GOT3 (cell line): ENCODE measurements at places on chromosomes 11 and 22.

GRCh38 chr11:65418431-65418680 lies 4.2 kb upstream of the NEAT1 start:
- no peak for DNase-seq

DNA sequence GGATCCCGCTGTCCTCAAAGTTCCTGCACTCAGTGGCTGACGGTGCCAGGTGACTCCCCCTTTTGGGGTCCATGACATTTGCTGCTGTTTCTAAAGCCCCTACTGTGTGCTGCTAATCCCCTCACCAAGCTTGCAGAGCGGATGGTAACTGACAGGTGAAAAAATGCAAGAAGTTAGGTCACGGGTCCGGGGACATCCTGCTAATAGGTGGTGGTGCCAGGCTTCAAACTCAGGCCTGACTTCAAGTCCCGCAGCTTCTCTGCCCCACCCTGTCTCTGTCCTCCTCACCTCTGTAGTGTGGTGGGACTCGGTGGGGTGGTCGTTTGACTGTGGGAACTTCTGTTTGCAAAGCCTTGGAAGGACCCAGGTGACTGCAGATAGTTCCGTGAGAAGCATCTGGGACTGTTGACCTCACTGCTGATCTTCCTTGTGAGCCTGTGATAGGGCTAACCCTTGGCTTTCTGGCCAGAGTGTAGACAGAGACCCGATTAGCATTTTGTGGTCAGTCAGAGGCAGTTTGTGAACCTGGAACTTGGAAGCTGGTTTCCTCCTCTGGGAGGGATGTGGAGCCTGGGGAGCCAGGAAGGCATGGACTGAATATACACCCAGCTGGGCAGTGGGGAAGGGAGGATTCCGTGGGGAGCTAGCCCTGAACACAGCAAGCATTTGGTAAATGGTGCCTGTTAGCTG lies 115.4 kb upstream of the OR4B1 start:
- no peak for DNase-seq

DNA sequence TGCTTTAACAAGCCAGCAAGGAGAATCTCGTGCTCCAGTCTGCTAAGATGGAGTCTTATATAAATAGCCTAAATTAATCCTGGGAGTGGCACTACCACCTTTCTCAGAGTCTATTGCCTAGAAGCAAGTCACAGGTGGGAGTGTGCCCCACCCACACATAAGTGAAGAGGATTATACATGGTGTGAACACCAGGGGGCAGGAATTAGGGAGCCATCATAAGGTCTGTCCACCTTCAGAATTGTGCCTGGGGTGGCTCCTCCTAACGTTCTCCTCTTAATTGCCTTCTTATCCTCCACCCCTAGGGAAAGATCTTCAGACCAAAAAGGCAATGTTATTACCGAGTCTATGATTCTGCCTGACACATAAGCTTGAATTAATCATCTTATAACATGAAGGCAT lies 276.8 kb upstream of the SESN3 start:
- no peak for DNase-seq

DNA sequence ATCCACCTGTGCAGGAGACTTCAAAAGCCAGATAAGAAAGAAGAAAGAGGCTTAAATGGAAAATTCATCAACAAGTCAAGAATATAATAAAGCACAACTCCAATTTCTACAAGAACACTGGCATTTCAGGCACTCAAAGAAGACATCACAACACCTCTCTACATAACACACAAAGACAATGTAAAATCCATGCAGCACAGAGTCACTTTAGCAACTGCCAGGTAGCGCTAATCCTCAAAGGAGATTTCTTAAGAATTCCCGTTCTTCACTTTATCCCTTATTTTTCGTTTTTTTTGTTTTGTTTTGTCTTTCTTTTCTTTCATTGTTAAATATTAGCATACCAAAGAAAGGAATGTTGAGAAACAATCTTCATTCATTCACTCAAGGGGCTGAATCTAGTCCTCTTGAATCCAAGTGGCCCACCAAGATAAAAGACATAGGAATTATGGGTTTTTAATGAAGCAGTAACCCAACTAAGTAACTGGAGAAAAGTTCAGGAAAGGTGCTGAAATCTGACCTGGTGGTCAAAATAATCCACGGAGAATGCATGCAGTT lies 95.0 kb downstream of the CADM1 start:
- no peak for DNase-seq

GRCh38 chr11:102314784-102315183 lies 2.5 kb upstream of the BIRC3 start:
- DNase-seq = no peak

GRCh38 chr11:86748296-86748695 lies 52.0 kb upstream of the PRSS23 start:
- DNase-seq = no peak

- DNase-seq = no peak
Measured at GRCh38 chr11:13720940-13721339, 52.5 kb downstream of the FAR1 start.

GRCh38 chr11:31160504-31161422 lies 208.8 kb downstream of the DCDC1 start:
- no peak for DNase-seq

GRCh38 chr11:42098075-42098474 lies 638.6 kb upstream of the LRRC4C start:
- no peak for DNase-seq

DNA sequence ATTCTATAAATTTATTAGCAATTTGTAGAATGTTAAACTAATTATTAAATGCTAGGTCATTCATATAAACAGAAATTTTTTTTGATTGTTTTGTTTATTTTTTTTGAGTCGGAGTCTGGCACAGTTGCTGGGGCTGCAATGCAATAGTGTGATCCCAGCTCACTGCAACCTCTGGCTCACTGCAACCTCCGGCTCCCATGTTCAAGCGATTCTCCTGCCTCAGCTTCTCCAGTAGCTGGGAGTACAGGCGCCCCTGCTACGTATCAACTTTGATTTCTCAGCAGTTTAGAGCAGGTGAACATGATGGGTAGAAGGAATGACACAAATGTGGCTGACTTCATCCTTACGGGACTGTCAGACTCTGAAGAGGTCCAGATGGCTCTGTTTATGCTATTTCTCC lies at the start of gene OR8H3:
Gene OR8H3 (plus strand): TSS at position 301 of the 400 bp plus-strand sequence. CDS start 0 bp downstream, at position 301.
- DNase-seq = no peak

GRCh38 chr11:65992056-65992455 lies 9.9 kb downstream of the EIF1AD start:
- DNase-seq = no peak

DNA sequence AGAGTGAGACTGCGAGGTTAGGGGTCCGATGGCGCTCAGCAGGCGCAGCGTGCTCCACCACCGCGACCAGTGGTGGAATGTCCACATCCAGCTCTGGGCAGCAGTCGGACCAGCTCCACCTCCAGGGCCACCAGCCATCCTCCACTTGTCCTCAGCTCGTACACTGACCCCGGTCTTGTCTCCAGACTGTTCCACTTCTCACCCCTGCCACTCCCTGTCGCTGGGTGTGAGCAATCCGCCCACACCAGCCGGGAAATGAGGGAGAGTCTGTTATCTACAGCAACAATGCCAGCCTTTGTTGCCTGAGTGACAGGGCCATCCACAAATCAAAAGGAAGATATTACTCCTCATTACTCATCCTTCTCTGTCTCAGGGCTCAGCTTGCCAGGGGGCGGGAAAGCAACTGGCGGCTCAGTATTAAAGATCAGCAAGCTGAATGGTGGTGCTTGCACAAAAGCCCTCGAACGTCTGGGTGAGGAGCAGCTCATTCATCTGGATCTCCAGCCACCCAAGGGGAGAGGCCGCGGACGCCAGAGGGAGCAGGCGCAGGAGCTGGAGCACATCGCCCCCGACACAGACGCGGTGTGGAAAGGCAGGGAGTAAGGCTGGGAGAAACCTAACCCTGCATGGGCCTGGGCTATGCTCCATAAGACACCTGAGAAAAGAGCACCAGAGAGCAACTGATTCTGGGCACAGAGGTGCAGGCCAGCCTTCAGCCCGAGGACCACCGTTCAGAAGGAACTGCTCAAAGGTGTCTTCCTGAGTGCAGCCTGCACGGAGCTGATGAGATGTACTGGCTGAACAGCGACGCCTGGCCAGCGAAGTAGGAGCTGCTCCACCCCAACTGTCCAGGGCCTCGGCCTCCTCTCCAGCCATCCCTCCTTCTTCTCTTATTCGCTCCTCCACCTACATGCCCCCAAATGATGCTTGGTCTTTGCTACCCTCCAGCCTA lies 21.9 kb downstream of the IGSF9B start:
- DNase-seq = no peak

- DNase-seq = no peak
Measured at GRCh38 chr11:92632495-92632894, 337.0 kb upstream of the MTNR1B start.

GRCh38 chr11:133235381-133235780 lies 296.9 kb downstream of the OPCML start:
- DNase-seq = no peak

DNA sequence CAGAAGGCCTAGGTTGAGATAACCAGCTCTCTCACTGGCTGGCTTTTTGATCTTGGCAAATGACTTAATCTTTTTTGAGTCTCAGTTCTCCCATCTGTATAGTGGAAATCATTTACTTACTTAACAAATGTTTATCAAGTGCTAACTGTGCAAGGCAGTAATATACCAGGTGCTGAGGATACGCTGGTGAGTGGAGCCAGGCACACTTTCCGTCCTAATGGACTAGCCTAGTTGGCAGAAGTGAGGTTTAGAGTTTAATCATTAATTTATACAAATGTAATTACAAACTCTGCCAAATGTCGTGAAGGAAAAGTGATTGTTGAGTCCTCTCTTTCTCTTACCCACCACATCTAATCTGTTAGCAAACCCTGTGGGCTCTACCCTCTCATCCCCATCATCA lies 33.3 kb downstream of the EXT2 start:
- DNase-seq = no peak

DNA sequence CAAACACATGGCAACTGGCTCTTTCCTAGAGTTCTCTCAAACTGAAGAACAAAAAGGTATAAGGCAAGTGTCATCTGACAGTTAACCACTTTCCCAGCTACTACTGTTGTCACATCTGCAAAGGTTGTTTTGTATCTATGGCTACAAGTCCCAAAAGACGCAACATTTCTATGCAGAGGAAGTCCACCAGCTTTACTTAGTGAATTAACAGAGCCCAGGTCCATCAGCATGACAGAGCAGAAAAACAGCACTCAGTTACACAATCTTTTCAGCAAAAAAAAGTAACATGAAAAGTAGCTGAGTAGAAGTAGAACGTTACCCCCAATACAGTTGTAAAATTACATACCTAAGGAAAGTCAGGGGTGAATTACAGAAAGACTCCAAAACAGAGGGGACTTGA lies 12.1 kb downstream of the CPSF7 start:
- no peak for DNase-seq

DNA sequence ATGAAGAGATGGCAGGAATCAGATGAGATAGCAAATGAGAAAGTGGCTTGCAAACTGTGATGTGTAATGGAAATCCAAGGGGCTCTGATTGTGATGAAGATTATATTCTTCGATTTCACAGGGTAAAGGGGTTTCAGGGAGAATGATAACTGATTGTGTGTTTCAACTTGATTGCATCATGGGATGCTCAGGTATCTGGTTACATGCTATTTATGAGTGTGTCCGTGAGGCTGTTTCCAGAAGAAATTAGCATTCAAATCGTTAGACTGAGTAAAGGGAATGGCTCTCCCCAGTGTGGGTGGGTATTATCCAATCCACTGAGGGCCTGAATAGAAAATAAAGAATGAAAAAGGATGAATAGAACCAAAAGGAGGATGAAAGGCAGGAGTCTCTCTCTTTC lies 278.7 kb upstream of the LARGE1 start:
- no peak for DNase-seq

GRCh38 chr11:57379732-57380131 lies 1.2 kb downstream of the PRG3 start:
- no peak for DNase-seq

DNA sequence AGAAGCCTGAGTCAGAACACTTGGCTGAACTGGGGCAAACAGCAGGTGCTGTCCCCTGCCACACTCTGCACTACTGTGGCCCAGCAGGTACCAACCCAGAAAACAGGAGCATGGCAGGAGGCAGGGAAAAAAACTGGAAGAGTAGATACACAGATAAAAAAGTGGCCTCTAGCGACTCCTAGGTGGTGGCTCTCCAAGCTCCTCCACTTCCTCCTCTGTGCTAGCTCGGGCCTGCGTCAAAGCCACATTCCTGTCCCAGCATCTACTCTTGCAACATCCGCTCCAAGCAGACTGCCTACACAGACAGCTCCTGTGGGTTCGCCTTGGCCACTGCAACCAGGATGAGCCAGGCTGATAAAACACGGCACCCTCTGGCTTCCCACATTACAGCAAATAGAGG lies 6.9 kb downstream of the OR8B12 start:
- DNase-seq = no peak

DNA sequence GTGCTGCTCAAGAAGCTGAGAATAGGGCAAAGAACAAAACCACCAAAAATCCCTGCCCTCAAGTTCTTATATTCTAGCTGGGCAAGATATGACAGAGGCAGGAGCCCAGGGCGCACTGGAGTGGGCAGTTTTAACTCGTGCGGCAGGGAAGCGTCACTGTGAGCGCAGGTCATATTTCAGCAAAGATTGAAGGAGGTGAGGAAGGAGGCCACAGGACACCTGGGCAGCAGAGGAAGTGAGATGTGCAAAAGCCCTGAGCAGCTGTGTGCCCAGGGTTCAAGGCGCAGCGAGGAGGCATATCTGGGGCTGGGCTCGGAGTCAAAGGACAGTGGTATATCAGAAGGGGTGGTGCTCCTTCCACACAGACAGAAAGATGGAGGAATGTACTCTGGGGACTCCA lies 13.5 kb downstream of the KCNC1 start:
- no peak for DNase-seq

DNA sequence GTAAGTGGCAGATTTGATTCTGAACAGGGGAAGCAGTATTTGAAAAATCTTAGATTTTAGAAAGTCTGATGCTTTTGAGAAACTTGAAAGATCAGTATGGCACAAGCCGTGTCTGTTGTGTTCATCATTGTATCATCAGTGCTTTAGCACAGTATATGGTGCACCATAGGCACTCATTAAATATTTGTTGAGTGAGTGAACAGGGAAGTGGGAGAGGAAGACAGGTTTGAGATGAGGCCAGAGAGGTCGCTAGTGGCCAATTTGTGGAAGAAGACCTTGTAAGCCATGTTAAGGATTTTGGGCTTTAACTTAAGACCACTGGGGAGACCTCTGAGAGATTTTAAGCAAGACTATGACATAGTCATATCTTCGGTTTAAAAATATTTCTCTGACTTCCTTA lies 12.9 kb downstream of the CHEK1 start:
- DNase-seq = no peak

GRCh38 chr22:40332319-40332781 lies 13.9 kb upstream of the ADSL start:
- no peak for DNase-seq

DNA sequence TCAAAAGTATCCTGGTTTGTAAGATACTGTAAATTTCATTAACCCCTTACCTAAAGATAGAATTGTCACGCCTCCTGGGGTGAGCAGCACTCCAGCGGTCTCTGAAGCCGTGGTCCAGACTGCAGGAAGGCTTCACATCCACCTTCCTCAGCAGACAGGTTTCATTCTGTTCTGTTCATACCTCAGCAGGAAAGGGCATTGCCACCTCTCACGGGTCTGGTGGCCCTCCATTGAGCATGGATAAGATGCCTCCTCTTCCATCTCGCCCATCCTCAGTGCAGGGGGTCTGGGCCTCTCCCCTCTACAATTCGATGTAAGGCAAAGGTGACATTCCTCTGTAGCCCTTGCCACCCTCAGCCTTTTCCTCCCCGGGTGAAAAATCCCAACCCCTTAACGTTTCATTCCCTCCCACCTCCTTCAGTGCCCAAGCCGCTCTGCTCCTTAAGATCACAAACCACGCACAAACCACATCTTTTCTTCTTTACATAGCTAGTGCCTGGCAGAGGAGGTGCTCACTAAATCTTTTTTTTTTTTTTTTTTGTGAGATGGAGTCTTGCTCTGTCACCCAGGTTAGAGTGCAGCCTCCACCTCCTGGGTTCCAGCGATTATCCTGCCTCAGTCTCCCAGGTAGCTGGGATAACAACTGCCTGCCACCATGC lies 28.5 kb downstream of the RPUSD4 start:
- DNase-seq = no peak
